Hematopoietic multipotent progenitor cell treated with erythropoietin and hydrocortisone succinate and interleukin-3 and kit ligand, for 4 days (in vitro differentiated cells): ENCODE measurements at places on chromosomes 3 and 15.
A peak's percentile ranks its signal among the peaks of the same experiment; 100 is the strongest.

GRCh38 chr15:31408724-31409123, 82.1 kb downstream of the KLF13 start:
- no peak for DNase-seq

- peak; percentile 39 for DNase-seq
Observed at GRCh38 chr3:106130384-106131198, 261.8 kb upstream of the CBLB start.

DNA sequence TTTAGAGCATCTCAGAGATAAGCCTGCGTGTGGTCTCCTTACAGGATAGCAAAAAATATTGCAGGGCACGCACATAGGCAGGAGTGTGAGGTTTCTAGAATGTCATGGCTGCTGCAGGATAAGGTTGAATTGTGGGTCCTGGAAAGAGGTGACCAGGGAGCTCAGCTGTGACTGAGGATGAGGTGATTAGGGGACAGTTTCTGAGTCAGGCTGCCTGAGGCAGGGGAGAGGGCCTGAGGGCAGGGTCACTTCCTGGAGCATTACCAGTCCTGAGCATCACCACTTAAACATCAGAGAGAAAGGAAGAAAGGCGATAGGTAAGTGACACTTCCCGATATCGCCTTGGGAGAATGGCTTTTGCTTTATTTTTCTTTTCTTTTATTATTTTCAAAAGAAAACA, 813.8 kb downstream of the TUSC7 start:
- DNase-seq, result no peak

DNA sequence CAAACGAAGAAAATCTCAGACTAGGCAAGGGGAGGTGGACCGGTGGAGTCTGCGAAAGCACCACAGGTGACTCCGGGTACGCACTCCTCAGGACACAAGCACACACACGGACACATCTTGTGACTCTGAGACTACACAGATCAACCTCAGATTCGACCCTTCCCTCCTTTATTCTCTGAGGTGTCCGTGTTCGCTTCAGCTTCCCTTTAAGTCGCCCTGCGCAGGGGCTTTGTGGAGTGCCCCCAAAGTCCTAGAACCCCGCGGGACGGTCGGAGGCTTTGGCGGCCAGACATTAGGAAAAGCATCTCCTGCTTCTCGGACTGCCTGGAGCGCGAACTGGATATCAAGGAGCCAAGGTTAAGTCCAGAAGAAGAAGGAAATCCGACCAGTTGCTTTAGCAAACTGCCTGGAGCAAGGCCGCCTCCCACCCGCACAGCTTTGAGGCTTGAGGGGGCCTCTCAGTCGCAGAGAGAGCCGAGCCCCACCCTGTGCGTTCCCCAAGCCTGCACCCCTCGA, 730 bp downstream of the DGKG start:
- no peak for DNase-seq

DNA sequence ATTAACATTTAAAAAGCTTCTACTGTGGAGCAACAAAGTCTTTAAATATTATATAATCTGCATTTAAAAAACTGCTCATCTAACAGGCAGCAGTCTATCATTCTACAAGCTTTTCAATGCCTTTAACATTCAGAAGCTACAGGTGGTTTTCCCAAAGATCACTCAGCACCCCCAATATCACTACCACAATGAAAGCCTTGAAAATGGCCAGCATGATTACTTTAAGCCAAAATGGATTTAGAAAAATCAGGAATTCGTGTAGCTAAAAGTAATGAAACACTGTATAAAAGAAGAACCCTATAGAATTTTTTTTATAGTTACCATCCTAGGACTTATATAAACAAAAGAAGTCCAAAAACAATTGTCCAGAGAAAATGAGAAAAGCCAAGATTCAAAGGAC, 400.4 kb downstream of the TIGIT start:
- DNase-seq, result no peak

DNA sequence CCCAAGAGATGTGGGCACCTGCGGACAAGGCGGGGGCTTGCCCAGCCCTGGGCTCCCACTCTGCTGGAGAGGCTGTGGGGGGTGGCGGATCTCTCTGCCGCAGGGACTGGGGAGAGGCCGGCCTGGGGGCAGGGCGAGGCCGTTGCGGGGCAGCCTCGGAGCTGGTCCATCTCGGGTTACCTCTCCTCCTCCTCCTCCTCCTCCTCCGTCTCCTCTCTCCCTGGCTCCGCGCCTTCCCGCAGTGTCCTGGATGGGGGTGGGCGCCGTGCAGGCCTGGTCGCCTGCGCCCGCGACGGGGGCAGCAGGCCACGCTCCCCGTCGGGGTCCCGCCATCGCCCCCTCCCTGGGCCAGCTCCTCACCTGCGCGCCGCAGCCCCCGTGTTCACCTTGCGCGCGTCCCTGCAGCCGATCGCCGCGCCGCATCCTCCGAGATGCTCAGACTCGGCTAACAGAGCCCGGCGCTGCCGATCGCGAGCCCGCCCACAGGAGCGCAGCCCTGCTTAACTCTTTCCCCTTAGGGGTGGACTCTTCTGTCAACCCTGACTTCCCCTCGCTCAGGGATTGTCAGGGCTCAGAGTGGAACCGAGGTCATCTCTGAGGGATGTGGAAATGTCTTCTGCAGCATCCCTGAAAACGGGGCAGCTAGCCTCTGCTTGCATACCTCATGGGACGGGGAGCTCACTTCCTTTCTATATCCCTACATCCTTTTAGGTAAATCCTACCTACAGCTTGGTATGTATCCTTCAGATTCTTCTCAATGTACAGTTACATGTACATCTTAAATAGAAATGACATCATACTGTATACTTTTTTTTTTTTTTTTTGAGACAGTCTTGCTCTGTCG, at the start of gene PRRT3:
Gene PRRT3, minus strand, starts transcription at position 447 of the 844 bp plus-strand sequence. CDS start 2,293 bp downstream, outside the sequence.
- DNase-seq, result peak; percentile 75

GRCh38 chr15:80309769-80310384, 57.9 kb upstream of the CTXND1 start:
- DNase-seq, result peak; percentile 45

DNA sequence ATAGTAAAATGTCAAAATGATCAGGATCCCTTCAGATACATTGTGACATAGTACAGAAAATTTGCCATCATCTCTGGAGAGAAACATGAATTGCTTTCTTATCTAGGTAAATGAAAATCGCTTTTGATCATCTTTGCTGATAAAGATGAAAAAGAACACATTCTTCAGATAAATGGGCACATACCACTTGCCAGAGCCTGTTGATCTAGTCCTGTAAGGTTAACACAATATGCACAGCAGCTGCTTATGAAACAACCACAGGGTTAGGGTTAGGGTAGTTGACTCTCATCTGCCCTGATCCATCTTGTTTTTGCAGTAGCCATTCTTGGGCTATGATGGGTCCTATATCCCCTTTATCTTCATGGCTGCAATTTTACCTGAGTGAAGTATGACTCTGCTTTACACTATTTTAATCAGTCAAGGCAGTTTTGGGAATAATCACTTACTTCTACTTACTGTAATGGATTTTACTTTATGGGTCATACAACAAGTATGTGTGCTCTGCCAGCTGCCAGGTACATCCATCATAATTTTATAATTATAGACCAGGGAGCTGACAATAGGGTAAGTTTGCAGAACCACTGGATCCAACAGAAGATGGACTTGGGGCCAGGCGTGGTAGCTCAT, 12.6 kb upstream of the SPINK8 start:
- peak; percentile 31 for DNase-seq

DNA sequence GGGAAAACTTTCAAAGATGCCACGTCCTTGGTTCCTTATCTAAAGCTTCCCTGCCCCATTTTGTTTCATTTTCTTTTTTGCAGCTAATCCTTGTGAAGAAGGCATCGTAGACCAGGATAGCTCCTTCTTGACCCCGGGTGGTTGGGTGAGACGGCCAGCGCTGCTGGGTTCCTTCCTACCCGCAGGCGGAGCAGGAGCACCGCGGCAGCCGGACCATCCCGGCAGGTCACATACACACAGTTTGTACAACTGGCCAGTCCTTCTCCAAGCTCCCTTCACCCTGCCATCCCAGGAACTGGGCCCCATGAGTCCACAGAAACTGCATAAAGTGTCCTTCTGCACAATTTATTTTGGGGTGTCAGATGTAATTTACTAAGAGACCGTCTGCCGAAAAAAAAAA, 83.9 kb downstream of the MEGF11 start:
- DNase-seq, result no peak

DNA sequence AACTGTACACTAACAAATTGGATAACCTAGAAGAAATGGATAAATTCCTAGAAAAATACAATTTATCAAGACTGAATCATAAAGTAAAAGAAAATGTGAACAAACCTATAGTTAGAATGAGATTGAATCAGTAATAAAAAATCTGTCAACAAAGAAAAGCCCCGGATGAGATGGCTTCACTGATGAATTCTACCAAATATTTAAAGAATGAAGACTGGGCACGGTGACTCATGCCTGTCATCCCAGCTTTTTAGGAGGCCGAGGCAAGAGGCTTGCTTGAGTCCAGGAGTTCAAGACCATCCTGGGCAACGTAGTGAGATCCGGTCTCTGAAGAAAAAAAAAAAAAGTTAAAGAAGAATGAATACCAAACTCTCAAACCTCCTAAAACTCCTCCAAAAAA, 17.7 kb upstream of the AP4E1 start:
- DNase-seq, result no peak

GRCh38 chr15:33034588-33034987, 159.9 kb downstream of the FMN1 start:
- no peak for DNase-seq

- DNase-seq, result peak; percentile 96
Observed at GRCh38 chr15:73950831-73951561, 24.7 kb downstream of the LOXL1 start.

DNA sequence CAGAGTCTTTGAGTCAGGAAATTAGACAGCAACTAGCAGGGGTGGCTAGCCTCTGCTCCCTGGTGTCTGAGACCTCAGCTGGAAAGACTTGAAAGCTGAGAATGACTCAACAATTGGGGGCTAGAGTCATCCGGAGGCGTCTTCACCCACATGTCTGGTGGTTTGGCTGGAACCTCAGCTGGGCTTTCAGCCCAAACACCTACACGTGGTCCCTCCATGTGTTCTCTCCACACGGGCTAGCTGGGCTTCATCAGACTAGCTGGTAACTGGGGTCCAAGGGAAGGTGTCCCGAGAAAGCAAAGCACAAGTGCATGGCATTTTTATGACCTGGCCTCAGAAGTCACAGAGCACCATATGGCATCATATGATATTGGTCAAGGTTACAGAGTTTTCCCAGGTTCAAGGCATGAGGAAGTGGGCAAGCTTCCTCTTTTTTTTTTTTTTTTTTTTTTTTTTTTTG, 19.9 kb upstream of the ABHD2 start:
- peak; percentile 82 for DNase-seq

- DNase-seq, result peak; percentile 90
Observed at GRCh38 chr3:122233101-122233952, 49.9 kb downstream of the CASR start.

GRCh38 chr3:53102601-53103147, 27.6 kb downstream of the RFT1 start:
- DNase-seq, result peak; percentile 83

GRCh38 chr3:69585472-69585871, 153.8 kb upstream of the MITF start:
- DNase-seq, result no peak

- no peak for DNase-seq
Observed at GRCh38 chr15:83733206-83733605, 79.3 kb downstream of the ADAMTSL3 start.

GRCh38 chr3:172177803-172178316, 138.5 kb downstream of the FNDC3B start:
- DNase-seq, result no peak

DNA sequence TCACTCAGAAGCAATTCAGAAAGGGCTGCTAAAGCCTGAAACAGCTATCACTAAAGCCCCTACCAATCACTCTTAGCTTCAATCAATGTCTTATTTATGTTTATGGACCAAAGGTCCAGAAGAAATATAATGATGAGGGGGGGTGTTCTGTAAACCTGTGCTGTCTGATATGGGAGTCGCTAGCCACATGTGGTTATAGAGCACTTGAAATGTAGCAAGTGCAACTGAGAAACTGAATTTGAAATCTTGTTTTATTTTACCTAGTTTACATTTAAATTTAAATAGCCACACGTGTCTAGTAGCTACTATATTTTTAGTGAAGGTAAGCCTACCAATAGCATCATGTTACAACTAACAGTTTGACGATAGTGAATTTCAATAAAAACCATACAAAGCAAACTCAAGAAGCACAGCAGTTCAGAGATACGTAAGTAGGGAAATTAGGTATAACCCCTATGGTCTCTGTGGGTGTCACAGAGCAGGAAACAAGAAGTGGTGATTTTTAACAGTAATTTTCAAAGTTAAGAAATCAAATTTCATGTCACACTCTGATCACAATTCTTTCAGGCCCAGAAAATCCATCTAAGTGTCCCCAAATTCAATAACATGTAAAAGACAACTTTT, 3.6 kb downstream of the POU1F1 start:
- no peak for DNase-seq

DNA sequence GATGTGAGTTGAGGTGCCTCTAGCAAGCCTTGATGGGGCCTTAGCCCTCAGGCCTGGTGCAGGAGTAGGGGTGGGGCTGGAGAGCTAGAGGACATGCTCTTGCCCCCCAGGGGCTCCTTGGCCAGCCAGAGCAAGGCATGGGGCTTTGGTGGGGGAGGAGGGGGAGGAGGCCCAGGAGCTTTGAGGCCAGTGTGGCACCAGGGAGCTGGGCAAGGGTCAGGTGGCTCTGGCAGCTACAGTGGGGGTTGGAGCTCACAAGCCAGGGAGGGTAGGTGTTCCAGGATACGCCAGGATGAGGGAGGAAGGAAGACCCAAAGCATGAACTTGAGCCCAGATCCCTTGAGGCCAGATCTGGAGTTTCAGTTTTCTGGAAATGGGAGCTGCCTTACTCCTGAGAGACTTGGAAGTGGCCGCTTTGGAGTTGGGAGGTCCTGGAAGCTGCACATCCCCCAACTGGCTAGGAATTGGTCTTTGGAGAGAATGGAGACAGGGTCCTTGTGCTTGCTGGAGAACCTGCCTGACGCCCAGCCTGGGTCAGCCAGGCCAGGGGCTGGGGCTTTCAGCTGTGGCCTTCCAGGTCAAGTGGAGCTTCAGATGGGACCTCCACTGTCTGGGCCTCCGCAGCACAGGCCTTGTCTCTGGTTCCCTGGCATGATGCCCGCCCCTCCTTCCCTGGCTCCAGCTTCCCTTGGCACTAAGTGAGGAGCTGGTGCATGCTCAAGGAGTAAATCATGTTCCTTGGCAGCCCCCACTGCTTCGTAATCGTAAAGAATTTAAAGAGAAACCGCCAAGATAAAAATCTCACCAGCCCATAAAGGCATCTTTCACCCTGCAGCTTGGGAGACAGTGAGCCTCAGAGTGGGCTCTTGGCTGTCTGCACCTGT, 8.7 kb downstream of the SEMA3F start:
- no peak for DNase-seq

GRCh38 chr3:160180581-160181216, 44.5 kb upstream of the C3orf80 start:
- DNase-seq, result peak; percentile 84

GRCh38 chr3:73319179-73319769, 257.8 kb downstream of the EBLN2 start:
- no peak for DNase-seq
